Activated T-helper 1 cell treated with anti-CD3 and anti-CD28 coated beads, Interleukin-2, amount 50 U/mL, for 16 hours (primary cell): ENCODE measurements at places on chromosomes 3 and 15.

- no peak for DNase-seq
Observed at GRCh38 chr3:134885877-134886621, 91.0 kb downstream of the EPHB1 start.

- DNase-seq: no peak
Observed at GRCh38 chr15:76209523-76209922, 101.7 kb downstream of the ETFA start.

DNA sequence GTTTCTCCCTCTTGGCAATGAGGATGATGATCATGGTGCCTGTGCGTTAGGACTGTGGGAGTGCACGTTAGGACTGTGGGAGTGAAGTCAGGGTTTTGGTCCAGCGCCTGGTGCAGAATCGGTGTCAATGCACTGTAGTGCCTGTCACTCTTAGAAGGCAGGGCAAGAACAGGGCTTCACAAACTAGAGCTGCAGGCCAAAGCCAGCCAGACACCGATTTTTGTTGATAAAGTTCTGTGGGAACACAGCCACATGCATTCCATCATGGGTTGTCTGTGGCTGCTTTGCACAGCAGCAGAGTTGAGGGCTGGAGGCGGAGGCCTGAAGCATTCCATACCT, 32.6 kb upstream of the NR2C2 start:
- no peak for DNase-seq

DNA sequence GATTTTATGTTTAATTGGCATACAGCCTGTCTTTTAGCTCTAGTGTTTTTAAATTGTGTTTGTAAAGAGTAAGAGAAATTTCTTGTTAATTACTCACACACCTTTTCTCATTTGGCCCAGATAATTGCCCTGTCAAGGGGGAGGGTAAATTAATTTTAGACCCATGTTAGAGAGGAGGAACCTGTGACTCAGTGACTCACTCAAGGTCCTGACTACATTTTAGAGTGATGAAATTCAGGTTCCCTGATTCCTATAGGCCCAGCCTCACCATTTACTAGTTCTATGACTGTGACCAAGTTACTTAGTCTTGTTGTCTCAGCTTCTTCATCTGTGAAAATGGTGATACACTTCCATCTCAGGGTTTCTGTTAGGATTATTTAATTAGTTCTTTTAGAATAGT, 125.2 kb upstream of the DPH6 start:
- no peak for DNase-seq

DNA sequence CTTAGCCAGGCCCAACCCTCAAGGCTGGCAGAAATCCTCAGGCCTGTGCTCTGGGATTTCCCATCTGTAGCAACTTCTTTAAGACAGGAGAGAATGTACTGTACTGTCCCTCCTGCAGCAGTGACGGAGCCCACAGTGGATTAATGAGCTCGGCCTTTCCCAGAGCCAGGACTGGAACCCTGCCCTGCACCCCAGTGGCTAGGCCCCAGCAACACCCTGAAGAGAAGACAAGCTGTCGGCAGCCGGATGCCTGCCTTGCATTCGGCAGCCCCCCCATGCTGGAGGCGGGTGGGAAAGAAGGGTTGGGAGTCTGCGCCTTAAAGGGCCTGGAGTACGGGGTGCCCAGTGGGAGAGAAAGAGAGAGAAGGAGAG, 32.0 kb downstream of the KLHL25 start:
- DNase-seq: no peak

GRCh38 chr3:167851749-167852148, 116.2 kb downstream of the SERPINI1 start:
- DNase-seq: no peak

GRCh38 chr3:183895296-183895695, 10.6 kb upstream of the PARL start:
- DNase-seq: no peak
